ENCODE measurements at places on chromosomes 6 and 20.

GRCh38 chr6:95243053-95243452 lies 334.3 kb upstream of the MANEA start:
- no peak for DNase-seq

- no peak for DNase-seq
These were observed 607.3 kb downstream of the CDH26 start for GRCh38 chr20:60565551-60565950.

- DNase-seq: no peak
These were observed 158.9 kb downstream of the TBXT start for GRCh38 chr6:166008441-166009369.

- no peak for DNase-seq
These were observed 359.8 kb downstream of the EPM2A start for GRCh38 chr6:145375502-145375901.

- no peak for DNase-seq
These were observed 73.1 kb downstream of the OPN5 start for GRCh38 chr6:47854971-47855370.
